Stimulated activated CD4-positive, alpha-beta T cell treated with anti-CD3 and anti-CD28 coated beads, Interleukin-4, amount 100 ng/mL, for 24 hours (primary cell): ENCODE measurements at places on chromosomes 3 and 15.

- DNase-seq: no peak
These were observed 514.2 kb upstream of the ROBO2 start for GRCh38 chr3:76525726-76526125.

GRCh38 chr3:89584398-89584797 is 477.0 kb downstream of the EPHA3 start:
- no peak for DNase-seq

- DNase-seq: no peak
These were observed 631.8 kb upstream of the GRM7 start for GRCh38 chr3:6228958-6229683.

DNA sequence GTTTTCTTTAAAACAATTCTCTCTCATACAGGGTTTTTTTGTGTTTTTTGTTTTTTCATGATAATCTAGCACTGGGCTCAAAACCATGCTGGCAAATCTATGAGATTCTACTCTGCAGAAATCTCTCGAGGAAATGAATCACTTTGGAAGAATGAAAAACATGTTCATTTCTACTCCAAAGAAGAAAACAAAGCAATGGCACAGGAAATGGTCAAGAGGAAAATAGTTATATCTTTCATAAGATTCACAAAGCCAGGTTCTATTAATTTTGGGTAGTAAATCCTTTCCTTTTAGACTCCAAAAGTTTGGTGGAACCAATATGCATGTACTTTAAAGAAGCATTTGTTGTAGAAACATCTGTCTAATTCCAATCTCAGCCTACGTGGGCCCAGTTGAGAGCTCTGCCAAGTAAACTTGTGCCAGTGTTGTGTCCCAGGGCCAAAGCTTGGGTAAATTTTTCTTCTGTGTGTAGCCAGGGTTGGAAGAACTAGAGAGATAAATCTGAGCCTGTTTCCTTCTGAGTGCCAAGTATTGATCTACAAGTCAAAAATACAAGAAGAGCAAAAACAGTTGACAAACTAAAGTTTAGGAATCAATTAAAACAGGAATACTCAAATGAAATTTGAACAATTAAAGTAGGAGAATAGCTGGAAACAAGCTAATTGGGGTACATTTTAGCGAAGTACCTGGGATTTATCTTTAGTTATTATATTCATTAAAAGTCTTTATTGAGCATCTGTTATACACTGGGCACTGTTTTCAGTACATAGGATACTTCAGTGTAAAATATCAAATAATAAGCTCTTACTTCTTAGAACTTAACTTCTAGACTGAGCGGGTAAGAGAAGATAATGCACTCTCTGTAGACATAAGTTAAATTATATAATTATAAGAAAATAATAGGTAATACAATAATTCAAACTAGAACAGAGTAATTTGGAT is 657.5 kb upstream of the NECTIN3 start:
- no peak for DNase-seq

DNA sequence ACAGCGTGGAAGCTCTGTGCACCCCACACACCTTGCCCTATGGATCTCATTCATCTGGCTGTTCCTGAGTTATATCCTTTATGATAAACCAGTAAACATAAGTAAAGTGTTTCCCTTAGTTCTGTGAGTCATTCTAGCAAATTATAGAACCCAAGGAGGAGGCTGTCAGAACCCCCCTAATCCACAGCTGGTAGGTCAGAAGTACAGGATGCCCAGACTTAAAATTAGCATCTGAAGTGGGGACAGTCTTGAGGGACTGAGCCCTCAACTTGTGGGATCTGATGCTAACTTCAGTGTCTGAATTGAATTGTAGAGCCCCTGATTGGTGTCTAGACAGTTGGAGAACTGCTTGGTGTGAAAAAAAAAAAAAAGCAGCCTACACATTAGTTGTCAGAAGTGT is 75.1 kb downstream of the B3GNT5 start:
- no peak for DNase-seq

DNA sequence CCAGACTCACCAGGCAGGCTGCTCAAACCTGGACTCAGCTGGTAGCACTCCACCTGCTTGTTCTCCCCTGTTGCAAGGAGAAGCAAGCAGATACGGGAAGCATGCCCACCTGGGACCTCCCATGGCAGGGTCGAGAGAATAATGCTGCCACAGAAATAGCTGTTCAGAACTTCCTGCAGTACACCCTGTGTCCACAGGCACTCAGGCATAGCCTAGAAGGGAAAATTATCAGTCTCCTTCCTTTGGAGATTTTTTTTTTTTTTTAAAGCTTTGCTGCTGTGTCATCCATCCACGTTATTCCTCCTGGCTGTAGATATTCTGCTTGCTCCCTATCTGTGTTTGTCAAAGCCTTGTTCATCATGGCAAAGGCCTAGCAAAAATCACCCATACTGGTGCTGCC is 32.7 kb upstream of the RPS17 start:
- DNase-seq: no peak

- DNase-seq: no peak
These were observed 1.2 kb downstream of the RASGRF1 start for GRCh38 chr15:79089331-79089889.

DNA sequence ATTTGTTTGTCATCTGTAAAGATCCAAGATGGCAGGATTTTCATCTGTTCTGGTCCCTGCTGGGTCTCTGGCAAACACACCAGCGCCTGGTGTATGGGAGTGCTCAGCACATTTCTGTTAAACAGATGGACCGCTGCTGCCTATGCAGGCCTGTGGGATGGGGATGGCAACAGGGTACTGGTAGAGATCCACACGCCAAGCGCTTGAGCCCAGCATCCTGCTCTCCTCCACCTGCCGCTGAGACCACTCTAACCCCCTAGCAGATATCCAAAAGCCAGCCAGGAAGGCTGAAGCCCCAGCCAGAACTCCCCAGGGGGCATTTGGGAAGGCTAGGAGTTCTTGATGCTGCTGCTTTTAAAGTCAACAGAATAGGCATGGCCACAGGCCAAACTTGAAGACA is 31.7 kb downstream of the ZNF445 start:
- DNase-seq: no peak

DNA sequence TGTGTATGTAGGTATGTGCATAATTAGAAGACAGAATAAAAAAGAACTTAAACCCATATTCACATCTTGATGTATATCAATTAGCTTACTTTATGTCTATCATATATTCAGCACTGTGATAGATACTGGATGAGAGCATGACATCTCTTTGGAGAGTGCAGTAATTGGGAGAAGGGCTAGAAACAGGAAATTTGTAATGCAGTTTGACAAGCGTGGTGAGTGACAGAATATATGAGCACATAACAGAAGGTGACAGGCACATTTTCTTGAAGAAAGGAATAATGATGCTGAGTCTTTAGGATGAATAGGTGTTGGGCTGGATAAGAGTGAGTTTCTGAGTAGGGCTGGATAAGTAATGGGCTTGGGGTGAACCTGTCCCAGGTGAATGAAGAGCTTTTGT is 680.3 kb upstream of the ZNF385D start:
- DNase-seq: no peak

- DNase-seq: no peak
These were observed 98.5 kb downstream of the MEGF11 start for GRCh38 chr15:66155065-66155464.
